ENCODE measurements at places on chromosomes 5 and 9.

- no peak for DNase-seq
These were observed 418.2 kb downstream of the IRX2 start for GRCh38 chr5:2333291-2333690.

DNA sequence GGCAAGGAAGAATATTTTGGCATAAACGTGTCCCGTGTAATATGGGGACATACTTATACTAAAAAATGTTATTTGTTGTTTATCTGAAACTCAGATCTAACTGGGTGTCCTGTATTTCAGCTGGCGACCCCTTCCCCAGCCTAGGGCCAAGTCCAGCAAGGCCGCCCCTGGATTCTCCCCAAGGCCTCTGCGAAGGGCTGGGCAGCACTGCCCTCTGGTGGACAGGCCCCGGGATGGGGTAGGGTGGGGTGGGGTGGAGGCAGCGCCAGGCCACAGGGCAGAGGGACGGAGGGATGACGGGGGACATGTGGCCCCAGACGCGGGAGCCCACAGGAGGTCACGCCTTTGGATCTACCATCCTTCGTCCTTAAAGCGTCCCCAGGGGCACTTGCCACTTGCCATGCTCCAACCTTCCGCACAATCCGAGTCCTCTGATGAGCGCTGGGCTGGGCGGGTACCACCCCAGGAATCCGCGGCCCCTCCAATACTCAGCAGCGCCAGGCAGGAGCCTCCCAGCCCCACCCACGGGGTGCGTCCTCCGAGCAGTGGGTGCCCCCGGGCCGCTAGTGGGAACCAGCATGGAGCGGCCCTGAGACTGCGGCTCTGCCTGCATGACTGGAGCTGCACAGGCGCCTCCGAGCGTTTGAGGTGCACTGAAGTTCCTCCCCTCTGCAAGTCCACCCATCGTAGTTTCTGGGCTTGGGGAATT, 7.1 kb upstream of the AGPAT2 start:
- DNase-seq: no peak

DNA sequence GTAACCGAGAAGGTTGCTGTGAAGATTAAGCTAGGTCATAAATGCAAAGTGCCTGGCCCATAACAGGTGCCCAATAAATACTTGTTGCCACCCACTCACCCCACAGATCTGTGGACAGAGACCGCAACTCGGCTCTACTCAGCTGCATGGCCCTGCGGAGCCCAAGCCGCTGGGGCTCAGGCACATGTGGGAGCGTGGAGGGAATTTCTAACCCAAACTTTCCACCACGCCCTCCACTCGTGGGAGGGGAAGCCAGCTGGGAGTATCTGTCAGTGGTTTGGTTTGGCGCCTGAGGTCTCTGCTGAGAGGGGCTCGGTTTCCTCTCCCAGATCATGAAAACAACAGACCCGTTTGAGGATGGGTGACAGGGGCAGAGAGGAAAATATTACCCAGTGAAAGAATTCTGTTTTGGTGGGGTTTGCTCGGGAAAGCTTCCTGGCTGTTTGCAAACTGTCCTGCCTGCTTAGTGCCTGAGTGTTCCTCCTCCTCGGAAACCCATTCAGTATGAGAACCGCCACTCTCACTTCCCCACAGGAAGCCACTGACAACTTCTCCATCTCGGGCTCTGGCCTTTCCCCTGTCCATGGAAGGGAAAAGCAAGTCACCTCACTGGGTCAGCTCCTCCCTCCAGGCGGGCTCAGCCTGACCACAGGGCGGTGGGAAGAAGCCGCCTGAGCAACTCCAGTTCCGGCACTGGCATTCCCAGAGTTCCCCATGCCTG, 60.1 kb downstream of the RGS3 start:
- peak; percentile 91 for DNase-seq

- DNase-seq: no peak
These were observed 39.0 kb downstream of the FAM240B start for GRCh38 chr9:38680837-38681445.

DNA sequence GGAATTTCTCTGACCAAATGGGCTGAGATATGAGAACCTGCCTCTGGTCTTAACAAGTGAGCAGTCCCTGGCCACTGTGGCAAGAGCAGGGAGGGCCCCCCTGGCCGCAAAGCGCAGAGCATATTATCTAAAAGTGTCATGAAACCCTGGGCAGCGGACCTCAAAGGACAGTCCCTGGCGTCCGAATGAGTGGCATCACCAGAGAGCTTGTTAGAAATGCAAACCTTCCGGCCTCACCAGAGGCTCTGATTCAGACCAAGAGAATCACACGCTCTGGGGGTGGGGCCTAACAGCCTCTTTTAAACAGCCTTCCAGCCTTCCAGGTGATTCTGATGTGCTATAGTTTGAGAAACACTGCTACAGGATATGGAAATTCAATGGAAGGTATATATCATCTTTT, 10.9 kb downstream of the PTPN3 start:
- no peak for DNase-seq

GRCh38 chr5:91864962-91865361, 481.8 kb upstream of the ARRDC3 start:
- no peak for DNase-seq
